Stromal cell of bone marrow (primary cell): ENCODE measurements at places on chromosomes 6 and 20.

GRCh38 chr20:5844063-5844681, 94.0 kb downstream of the SHLD1 start:
- no peak for DNase-seq

DNA sequence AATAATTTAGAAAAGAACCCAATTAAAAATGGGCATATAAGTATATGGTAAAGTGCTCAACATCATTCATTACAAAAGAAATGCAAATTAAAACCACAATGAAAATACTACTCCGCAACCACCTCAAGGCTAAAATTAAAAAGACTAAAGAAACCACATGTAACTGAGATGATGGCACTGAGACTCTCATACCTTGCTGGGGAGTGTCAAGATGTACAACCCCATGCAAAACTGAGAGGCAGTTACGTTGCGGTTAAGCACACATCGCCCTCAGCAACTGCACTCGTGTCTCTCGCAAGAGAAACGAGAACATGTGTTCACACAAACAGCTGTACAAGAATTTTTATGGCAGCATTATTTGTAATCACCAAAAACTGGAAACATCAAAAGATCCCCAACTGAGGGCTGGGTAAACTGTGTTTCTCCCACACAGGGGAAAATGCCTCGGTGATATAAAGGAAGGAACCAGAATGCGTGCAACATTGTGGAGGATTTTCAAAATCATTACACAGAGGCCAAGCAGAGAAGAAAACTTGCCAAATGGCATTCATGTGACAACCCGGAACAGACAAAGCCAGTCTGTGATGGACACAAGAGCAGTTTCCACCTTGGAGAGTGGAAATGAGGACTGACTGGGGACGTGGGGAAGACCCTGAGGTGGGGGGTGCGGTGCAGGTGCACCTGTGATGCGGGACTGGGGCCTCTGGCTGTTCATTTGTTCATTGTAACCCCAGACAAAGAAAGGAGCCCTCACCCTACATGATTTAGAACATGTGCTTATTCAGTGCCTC, 144.9 kb downstream of the WDR27 start:
- DNase-seq: no peak

DNA sequence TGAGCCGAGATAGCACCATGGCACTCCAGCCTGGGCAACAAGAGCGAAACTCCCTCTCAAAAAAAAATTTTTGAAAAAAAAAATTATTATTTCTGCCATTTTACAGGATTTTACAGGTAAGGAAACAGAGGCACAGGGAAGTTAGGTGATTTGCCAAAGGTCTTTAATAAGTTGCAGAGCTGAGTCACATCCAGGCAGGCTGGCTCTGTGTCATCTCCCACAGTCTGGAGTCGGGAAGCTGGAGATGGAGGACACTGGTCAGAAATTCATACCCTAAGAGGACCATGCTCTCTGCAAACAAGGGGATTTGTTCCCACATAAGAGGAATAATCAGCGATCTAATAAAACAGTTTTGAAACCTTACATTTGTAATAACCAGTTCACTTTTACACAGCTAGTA, 24.1 kb downstream of the HECA start:
- DNase-seq: no peak

GRCh38 chr6:22737331-22737730, 168.0 kb downstream of the HDGFL1 start:
- peak; percentile 43 for DNase-seq

GRCh38 chr6:157981395-157982101, at the start of gene SYNJ2:
TSS of gene SYNJ2 (plus strand) at chr6:157981863. CDS start at chr6:157981962, 99 bp downstream.
- no peak for DNase-seq

- no peak for DNase-seq
Observed at GRCh38 chr6:89782222-89782621, 37.4 kb downstream of the MDN1 start.

- no peak for DNase-seq
Observed at GRCh38 chr6:83860359-83860755, 868 bp downstream of the CYB5R4 start.

DNA sequence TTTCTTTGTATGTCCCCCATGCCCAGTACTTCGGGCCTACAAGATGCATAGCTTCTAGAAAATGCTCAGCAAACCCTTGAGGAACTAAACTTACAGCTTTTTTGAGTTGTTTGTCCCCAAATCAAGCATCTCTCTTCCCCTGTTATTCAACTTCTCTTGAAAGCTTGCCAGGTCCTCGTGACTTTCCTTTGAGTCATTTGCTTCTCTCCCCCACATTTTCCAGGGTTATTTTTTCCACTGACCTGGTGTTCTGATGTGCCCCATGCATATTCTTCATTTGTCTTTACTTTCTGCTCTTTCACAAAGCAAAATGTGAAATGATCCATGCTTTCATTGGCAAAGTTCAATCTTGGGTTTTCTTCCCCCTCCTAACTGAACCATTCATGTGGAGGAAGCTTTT, 204.8 kb downstream of the TFAP2A start:
- peak; percentile 28 for DNase-seq

- no peak for DNase-seq
Observed at GRCh38 chr20:36435592-36436541, 105.5 kb upstream of the MYL9 start.

- DNase-seq: no peak
Observed at GRCh38 chr6:4902363-4902762, 101.5 kb downstream of the RPP40 start.

DNA sequence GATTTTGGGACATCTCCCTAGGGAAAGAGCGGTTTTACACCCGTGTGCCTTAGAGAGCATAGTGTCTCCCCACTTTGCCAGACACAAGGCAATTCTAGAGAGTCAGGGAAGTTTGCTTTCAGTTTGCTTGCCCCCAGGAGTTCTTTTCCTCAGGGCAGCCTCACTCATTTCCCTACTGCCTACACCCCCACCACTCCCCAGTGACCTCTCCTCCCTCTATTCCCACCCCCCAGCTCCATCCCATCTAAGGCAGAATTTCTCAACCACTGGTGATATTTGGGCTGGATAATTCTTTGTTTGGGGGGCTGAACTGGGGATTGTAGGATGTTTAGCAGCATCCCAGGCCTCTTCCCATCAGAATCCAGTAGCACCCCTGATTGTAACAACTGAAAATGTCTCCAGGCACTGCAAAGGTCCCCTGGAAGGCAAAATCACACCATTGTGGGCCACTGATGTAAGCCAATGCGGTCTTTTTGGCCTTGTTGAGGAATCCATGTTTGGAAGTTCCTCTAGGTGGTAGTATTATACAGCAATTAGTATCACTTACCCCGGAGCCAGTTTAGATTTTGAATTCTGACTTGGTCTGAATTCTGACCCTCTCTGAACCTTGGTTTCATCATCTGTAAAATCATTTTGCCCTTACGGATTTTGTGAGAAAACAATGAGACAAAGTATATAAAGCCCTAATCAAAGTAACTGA, 1.3 kb downstream of the EPPIN start:
- DNase-seq: peak; percentile 28

- DNase-seq: no peak
Observed at GRCh38 chr6:108312605-108313004, 17.8 kb downstream of the AFG1L start.

- no peak for DNase-seq
Observed at GRCh38 chr6:117557951-117558350, 44.4 kb downstream of the GOPC start.

GRCh38 chr6:32517654-32518445, 12.2 kb downstream of the HLA-DRB5 start:
- DNase-seq: no peak

DNA sequence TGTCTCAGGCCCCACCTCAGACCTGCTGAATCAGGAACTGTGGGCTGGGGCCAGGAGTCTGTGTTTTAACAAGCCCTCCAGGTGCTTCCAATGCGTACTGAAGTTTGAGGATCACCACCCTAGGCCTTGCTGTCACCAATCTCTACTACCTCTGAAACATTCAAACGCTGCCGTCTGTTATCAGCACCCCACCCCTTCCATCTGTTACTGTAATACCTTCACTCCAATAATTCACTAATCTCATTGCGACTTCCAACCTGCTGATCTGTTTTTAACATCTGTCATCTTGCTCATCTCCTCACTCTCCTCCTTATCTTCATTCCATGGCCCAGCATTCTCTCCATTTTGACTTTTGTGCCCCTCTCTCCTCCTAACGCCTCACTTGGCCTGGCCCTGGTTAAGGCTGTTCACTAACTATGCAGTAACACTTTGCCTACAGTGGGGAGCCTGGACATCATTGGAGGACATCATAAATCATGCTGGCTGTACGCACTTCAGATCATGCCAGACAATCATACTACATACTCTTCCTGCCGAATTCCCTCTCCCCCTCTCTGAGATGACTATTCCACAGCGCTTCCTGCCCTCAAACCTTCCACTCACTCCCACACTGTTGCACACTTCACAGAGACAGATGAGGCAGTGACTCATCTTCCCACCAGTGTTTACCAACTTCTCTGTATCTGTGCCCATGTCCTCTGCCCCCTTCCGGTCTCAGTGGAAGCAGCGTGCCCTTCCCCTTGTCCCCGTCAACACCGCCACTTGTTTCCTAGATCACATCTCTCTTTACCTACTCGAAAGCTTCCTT, 3.0 kb upstream of the GUCA1B start:
- DNase-seq: peak; percentile 40

GRCh38 chr6:114051031-114051430, 80.1 kb upstream of the HDAC2 start:
- no peak for DNase-seq
